ENCODE measurements at places on chromosomes 4 and X.
A peak's percentile ranks its signal among the peaks of the same experiment; 100 is the strongest.

GRCh38 chrX:23731951-23732350, 11.1 kb downstream of the ACOT9 start:
- DNase-seq = no peak

DNA sequence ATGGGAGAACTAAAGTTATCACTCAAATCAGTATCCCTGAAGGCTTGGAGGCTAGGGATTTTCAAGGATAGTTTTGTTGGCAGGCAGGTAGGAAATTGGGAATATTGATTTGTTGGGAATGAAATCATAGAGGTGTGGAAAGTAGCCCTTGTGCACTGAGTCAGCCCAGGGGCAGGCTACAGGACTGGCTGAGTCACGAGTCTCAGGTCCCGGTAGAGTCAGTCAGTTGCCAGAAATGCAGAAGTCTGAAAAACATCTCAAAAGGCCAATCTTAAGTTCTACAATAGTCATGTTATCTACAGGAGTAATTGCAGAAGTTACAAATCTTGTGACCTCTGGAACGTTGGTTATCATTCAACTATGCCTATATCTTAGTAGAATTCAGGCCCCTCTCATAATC, 153.1 kb downstream of the GC start:
- DNase-seq = no peak

GRCh38 chr4:143358923-143359643, 22.4 kb downstream of the GAB1 start:
- DNase-seq = peak; percentile 33

DNA sequence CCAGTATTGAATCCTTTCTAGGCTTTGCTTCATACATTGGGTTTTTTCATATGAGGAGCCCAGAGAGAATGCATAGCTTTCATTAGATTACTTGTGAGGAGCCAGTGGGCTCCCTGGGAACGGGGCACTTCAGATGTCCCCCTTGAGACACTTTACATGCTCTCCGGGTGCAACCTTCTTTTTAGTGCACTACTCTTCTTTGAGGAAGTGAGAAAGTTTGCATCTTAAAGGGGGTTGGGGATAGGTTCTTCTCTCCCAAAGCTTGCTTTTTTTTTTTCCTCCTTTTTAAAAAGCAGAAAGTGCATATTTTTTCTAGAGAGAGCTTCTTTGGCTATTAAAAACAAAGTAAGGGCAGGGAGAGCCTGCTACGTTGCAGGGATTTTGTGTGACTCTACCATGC, 4.3 kb downstream of the HADH start:
- no peak for DNase-seq

DNA sequence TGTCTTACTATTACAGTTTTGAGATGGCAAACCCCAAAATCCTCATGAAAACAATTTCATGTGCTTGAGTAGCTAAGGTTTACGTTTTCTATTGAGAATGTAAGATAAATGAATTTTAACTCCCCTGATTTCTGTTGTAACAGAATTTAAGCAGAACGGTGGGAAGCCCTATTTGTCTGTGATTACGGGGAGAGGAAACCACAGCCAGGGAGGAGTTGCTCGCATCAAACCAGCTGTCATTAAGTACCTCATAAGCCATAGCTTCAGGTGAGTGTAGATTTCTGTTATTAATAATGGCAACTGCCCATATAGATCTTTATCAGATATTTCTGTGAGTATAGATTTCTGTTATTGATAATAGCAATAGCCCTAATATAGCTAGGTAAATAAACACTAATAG, 44.2 kb upstream of the RHOH start:
- peak; percentile 53 for DNase-seq

Data from CD4-positive, alpha-beta T cell treated with Interleukin-10 for 1 hour (primary cell).